ENCODE measurements at places on chromosomes 3 and 15. TPM values are rescaled to one million over a fixed set of nuclear protein-coding genes. Genes with fewer than 3 reads are reported as not detected.

DNA sequence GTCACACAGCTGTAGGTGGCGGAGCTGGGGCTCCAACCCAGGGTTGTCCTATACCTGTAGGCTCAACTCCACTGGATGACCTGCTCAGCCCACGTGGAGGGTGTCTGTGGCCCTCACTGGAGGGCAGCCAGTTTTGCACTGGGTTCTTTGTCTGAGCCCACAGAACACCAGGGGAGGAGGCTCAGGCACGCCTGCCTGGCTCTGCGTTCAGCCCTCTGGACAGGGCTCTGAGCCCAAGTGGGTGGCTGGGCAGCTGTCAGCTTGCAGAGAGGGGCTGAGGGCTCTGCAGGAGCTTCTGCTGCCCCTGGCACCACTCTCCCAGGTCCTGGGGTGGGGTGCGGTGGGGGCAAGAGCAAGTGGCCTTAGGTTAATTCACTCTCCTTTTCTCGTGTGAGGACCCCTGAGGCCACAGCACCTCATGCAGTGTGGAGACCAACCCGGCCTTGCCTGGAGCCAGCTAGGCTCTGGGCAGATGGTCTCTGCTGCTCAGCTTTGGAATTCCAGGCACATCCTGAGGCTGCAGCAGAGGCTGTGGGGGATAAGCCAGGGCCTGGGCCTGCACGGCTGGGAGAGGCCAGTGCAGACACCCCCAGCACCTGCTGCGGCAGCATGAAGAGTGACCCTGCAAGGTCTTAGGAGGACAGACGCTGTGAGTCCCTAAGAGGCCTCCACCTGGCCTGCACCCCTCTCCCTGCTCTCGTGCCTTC lies 23.5 kb downstream of the DUSP7 start:
- DNase-seq: no peak

- DNase-seq: no peak
These were observed 148.6 kb downstream of the SUCNR1 start for GRCh38 chr3:152021951-152022461.

DNA sequence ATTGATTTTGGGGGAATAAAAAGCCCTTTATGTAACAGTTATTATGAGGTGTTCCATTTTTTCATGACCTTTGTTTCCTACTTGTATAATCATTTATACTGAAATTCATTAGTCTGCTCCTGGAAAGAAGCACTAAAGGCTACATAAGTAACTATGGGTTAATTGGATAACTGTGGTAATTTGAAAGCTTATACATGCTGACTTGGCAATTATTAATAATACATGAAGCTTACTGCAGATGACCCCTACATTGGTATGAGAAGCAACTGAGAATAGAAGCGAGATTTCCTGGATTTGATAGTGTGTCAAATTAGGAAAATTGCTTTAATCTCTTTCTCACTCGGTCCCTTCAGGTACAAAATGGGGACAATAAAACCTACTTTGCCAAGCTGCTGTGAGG lies 658.0 kb downstream of the ROBO1 start:
- no peak for DNase-seq

DNA sequence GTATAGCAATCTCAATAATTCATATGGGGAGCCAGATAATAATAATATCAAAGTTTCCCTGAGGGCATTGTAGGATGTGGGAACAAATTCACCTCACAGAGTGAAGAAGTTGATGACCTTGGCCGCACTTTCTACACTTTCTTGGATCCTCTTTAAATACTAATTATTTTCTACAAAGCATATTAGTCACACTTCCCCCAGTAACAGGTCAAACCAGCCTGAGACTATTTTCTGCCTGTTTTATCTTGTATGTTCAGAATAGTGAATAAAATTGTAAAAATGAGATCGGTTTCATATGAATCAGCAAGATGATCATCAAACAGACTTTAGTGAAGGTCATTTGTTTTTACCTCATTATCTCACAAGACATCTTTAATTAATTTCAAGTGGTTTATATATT lies 2.3 kb upstream of the OR5K3 start:
- DNase-seq: no peak

DNA sequence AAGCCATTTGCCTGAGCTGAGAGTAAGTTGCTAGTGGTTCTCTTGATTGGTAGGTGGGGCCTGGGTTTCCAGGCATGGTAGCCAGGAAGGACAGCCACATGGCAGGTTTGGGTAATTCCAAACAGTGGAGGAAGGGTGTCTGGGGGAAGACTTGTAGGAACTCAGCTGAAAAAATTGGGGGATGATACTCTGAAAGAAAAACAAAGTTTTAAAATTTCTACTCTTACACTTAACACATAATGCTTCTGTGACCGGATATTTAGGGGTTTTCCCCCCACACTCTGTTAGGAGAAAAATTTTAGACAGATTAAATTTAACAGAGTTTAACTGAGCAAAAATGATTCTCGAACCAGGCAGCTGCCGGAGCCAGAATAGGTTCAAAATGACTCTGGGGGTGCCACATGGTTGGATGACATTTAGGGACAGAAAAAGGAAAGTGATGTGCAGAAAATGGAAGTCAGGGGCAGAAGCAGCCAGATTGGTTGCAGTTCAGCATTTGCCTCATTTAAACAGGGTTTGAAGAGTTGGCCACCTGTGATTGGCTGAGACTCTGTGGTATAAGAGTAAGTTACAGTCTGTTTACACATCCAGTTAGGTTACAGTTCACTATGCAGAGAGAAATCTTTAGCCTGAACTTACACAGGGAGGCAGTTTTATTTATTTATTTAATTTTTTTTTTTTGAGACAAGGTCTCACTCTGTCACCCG lies 8.1 kb downstream of the B2M start:
- no peak for DNase-seq

- no peak for DNase-seq
These were observed 142.7 kb downstream of the ULK4 start for GRCh38 chr3:41819236-41819635.

- DNase-seq: peak; percentile 65
These were observed 43.0 kb downstream of the ABHD5 start for GRCh38 chr3:43733459-43734384.

- no peak for DNase-seq
These were observed 21.2 kb downstream of the GABRA5 start for GRCh38 chr15:26887926-26888666.

DNA sequence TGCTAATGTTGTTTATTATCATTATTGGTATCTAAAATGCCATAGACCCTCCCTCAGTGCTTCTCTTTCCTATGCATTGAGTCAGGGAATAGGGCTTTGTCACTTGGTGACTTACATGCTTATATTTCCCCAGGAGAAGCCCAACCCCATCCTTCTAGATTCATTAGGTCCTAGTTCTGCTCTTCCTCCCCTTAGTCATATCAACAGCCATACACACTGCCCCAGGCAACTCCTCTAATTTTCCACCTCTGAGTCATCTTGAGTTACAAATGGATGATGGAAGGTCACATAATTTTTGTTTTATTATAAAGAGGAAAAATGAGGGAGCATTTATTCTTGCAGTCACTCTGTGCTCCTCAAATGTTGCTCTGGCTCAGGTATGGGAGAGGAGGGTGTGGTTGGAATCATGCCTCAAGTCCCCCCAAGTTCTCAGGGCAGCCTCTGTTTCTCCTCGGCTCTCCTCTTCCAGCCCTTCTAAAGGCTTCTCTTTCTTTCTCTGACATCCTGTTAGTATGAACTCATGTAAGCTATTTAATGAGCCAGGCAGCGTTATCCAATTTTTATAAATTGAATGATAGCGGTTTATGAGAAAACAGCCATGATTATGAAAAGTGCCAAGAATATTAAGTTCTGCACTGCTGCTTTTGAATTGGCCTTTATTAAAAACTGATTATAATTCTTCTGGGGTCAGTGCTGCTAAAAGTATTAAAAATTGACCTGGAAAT lies 45.6 kb upstream of the FSTL1 start:
- no peak for DNase-seq

DNA sequence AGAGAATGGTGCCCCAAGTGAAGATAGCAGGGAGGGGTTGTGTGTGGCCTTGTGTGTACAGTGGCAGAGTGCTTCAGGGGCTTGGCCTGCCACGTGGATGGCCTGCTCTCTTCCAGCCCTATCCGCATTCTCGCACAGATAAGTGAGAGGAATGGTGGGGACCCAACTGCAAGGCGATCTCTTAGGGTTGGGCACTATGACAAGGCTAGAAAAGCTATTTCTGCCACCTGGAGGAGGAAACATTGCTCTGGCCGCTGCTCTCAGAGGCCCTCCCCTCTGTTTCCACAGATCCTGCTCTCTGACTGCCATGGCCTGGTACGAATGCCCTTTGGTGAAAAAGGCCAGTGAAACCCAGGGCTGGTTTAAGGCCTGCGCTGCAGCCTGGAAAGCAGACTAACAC lies 20.6 kb downstream of the EEFSEC start:
- no peak for DNase-seq

DNA sequence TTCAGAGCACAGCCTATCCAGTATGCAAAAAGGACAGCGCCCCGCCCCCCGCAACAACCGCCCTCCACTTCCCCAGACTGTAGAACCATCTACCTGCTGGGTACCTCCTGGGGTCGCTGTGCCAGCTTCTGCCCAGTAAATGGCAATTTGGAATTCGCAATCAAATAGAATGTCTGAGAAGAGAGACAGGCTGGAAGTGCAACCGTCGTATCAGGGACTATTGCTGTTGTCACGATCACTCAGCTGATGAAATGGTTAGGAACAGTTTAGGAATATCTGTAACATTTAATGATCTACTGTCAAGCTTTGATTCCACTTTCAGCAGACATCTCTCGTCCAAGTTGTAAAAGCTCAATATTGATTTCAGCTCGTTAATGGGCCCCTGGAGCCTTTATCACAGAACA lies 13.3 kb upstream of the PARL start:
- DNase-seq: no peak

DNA sequence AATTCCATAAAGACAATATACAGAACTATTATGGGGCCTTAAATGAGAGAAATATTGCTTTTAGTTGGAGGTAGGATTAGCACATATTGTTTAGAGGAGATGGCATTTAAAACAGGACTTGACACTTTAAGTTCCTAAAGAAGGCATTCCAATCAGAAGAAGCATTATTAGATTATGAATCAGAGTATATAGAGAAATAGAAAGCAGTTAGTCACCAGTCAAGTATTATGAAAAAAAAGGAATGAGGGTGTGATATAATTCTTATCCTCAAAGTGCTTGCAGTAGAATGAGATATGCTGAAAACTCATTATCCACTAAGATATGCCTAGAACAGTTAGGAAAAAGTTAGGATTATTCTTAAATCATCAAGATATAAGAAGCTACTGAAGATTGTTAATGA lies 456.2 kb downstream of the ZNF385D start:
- DNase-seq: no peak

DNA sequence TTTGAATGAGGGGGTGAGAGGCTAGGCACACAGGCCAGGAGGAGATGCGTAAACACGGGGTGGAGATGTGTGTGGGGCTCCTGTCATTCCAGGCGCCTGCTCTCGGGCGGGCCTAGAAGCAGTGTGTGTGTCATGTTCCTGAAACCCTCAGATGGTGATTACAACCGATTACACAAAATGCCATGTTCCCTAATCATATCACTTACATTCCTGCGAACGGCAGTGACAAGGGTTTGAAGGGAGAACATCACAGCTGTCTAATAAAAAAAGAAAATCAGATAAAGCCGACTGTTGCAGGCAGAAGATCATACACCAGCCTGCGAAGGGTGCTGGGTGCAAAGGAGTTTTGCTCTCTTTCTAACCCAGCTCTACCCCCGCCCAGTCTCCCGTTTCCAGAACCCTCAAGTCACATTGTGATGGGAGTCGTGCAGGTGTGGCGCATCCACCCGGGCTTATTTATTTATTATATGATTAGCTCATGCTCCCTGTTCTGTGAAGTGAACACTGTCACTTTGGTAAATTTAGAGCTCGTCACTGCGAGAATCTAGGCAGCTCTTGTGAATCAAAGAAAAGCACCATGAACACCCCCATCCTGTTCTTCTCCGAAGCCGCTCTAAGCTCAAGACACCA lies 140.3 kb downstream of the NR2F2 start:
- DNase-seq: no peak

DNA sequence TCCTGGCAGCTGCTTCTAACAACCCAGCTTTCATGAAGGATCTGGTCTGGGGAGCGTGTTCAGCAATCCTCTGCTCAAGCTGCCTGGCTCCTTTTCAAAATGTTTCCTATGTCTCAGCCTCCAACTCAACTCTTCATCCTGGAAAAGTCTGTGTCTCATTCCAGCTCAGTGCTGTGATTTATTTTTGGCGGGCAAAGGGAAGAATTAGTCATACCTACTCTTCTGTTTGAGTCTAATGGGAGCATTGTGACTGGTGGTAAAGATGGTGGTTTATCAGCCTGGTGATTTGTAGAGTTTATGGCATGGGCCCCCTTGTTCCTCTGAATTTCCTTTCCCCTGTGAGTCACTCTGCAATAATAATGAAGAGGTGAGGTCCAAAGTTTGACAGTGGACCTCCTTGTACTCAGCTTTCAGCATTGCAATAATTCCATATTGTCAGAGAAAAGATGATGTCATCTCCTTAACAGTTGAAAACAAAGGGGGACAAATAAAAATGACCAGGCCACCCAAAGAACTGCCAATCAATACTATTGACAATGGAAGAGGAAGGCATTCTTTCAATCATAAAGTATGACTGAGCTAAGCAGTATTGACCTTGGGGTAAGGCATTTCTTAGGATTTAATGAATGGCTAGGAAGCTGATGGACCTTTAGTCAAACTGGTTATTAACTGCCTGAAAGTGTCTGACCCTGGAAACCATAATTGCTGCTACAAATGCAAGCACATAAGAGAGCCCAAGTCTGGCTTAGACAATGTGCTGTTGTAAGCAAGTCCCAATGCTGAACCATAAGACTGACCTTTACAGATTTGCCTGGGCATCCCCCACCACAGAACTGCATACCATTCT lies 204.7 kb upstream of the MCTP2 start:
- DNase-seq: no peak

DNA sequence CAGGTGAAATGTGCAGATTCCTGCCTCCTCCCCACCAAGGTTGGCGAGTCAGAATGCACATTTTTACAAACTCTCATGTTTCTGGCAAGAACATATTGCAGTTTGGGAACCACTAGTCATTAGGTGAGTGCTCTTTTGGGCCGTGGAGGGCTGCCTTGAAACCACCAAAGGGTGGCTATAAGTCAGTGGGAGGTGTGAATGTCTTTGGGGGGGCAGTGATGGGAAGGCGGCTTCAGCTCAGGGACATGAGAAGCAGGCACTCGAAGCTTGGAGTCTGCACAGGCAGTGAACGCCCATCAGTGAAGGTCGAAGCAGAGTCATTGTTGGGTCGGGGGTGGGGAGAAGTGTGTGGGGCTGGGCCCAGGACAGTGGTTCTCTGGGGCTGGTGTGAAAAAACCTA lies 1.1 kb downstream of the NOX5 start:
- DNase-seq: no peak

ARPIN gene
- total RNA-seq: 10.6 TPM

CRABP1 gene
- total RNA-seq: not detected

PLIN1 gene
- total RNA-seq: 9.9 TPM

USP50 gene
- 0.97 TPM for total RNA-seq

DPPA2 gene
- not detected for total RNA-seq

RGMA gene
- total RNA-seq: 25.0 TPM

GXYLT2 gene
- total RNA-seq: 10.2 TPM
